ENCODE measurements at places on chromosomes 4 and X.

DNA sequence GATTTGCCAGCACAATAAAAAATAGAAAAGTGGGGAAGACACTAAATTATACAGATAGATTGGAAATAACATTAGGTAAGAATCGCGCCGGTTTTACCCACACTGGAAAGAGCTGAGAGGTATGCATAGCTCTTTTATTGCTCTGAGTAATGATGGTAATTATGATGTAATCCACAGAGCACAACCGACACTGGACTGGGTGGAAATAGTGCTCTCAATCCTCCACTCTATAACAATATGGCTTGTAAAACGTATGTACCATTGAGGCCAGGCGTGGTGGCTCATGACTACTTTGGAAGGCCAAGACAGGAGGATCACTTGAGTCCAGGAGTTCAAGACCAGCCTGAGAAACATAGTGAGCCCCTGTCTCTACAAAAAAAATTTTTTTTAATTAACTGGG, 104.3 kb upstream of the RAPGEF2 start:
- DNase-seq = no peak

DNA sequence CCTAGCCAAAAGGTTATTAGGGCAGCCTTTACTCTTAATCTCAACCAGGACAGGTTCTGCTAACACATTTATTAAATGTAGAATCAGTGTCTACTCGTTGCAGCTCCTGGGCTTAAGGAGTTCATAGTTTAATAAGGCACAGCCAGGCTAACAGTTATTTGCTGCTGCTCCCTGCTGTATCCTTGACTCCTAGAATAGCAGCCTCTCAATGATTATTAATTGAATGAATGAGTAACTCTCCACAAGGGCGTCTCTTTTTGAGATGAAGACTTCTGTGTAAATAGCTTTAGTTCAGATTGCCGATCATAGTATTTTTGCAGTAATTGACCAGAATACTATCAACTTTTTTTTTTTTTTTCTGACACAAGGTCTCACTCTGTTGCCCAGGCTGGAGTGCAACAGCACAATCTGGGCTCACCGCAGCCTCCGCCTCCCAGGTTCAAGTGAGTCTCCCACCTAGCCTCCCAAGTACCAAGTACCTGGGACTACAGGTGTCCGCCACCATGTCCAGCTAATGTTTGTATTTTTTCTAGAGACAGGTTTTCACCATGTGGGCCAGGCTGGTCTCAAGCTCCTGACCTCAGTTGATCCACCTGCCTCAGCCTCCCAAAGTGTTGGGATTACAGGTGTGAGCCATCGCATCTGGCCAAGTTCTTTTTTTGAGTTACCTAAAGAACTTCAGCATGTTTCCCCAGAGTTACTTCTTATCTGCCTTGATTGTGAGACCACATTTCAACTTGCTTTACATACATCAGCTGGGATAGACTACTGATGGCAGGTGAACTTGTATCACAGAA, 2.9 kb downstream of the UGDH start:
- DNase-seq = no peak

GRCh38 chr4:64882311-64883086, 473.2 kb upstream of the TECRL start:
- DNase-seq = peak; percentile 8

DNA sequence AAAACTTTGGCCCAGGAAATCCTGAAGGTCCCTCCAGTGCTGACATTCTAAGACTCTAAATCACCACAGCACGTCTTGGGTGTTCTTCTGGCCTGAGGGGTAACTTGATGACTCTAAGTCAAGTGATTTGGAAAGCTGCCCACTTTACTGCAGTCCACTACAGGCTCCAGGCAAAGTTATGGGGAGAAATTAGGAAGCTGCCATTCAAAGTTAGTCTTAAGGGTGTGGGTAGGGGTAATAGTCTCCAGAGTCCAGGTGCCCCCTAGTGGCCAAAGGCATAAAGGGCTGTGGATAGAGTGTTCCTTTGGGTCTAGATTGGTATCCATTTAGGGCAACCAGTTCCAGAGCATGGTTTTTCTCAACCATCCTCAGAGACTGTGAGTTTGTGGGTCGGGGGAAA, 38.7 kb upstream of the SLC16A2 start:
- peak; percentile 23 for DNase-seq

DNA sequence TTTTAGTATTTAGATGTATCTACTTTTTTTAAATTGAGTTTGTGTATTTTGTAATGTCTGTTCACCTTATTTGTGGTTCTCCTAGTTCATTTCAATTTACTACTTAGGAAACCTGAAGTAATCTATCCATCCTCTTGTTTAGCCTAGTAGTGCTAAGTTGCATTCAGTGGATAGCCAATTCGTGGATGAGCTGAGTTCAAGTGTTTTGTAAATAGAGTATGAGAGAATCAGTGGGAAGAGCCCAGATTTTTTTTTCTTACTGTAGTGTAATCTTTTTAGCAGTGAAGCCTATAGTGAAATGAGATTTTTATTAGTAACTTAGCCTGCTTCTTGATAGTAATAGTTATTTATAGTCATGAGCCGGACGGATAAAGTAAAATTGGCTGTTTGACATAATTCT, 21.7 kb downstream of the STAG2 start:
- no peak for DNase-seq

- DNase-seq = no peak
These were observed 616.9 kb downstream of the FSTL5 start for GRCh38 chr4:161546902-161547301.

- no peak for DNase-seq
These were observed 221.1 kb upstream of the DIPK2B start for GRCh38 chrX:45421806-45422205.

- no peak for DNase-seq
These were observed 6.2 kb downstream of the GK start for GRCh38 chrX:30659421-30659820.

DNA sequence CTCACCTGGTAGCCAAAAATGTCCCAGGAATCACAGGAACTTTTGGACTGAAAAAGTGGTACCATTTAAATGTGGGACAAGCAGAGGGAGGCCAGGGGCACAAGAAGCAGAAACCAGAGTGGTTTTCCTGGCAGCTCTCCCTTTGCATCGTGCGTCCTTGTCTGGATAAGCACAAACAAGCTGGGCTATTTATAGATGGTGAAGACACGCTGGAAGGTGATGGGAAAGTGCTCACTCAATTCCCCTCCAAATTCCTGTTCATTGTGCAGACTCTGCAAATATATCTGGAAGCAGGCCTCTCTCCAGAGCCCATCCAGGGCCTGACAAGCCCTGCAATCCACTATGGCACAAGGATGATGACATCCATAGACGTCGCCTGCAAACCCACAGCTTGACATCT, 63.6 kb upstream of the MAP3K15 start:
- DNase-seq = no peak

DNA sequence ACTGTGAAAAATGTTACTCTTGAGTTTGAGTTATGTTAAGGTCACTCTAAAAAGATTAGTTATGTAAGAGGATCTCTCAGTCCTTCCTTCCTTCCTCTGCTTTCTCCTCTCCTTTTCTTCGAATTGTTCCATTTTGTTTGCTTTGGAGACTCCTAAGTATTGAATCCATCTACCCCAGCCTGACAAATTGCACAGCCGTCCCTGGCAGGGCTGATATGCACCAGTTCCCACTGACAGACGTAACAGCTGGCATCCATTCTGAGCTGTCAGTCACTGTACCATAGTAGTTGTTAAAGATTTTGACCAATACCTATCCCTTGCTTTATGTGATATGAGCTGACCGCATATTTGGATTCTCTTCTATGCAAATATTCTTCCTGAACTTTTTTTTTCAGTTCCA, 210.7 kb upstream of the IGFBP7 start:
- DNase-seq = no peak

DNA sequence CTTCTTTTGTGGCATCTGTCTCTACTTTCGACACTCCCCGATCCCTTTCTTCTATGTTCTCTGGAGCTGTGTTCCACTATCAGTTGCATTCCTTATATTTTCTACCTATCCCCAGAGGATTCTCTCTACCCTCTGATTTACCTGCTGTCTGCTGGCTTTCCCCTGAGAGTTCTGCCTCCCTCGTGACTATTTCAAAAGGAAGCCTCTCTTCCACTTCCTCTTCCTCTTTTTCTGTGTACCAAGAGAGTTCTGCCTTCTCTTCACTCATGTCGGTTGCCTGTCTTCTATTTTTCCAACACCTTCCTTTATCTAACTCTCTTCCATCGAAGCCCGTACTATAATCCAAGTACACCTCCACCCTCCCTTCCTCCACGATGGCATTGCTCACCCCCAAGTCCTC, 631.7 kb downstream of the SMARCA1 start:
- no peak for DNase-seq

DNA sequence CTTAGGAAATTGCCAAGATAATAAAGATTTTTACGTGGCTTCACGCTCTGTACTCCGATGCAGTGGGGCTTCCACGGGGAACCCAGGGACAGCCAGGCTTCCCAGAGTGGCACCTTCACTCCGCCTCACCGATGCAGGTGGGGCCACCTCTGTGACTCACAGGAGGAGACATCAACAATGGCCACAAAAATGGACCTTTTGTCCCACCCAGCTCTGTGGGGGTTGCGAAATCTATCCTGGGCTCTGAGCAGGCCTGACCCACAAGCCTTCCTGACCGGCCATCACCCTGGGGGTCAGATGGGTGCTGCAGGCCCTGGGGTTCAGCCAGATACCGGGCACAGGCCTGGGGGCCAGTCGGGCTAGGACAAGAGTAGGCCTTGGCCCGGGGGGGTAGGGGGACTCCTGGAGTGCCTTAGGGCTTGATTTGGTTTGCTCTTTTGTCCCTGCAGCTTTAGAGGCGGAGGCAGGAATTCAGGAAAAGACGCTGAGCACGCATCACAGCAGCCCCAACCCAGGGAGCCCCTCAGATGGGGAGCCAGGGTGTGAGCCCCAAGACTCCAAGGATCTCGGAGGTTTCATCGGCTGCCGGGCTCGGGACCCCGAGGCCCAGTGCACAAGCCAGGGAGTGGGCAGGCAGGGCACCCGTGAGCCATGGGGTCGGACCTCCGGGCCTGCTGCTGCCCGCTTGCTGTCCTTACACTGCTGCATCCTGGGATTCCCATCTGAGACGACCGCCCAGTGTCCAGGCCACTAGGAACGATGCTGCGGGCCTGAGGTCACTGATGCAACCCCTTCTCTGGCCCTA, 136.5 kb upstream of the NKX1-1 start:
- no peak for DNase-seq

GRCh38 chr4:153676486-153676885, 7.6 kb upstream of the TLR2 start:
- DNase-seq = no peak

DNA sequence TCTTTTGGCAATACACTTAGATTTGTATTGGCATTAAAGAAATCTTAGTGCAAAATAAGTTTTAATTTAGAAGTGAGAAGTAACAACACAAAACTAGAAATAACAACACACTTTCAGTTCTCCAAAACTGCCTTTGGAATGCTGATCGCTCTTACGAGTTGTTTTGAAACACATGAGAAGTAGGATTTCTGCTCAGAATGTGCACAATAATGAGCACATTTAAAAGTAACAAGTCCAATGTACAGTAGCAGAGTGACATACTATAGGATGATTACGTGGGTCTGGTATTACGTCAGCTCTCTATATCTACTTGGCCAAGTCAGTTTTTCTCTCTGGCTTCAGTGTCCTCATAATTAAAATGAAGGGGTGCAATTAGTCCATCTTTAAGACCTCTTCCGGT, 164.8 kb downstream of the CHM start:
- DNase-seq = no peak

- DNase-seq = no peak
These were observed 133.2 kb downstream of the SHROOM3 start for GRCh38 chr4:76568262-76568661.

GRCh38 chr4:106985830-106986229, 50.3 kb downstream of the DKK2 start:
- DNase-seq = no peak

GRCh38 chrX:150544222-150544787, 24.1 kb upstream of the MTM1 start:
- peak; percentile 4 for DNase-seq

GRCh38 chr4:73098016-73098415, 28.5 kb upstream of the COX18 start:
- DNase-seq = no peak

GRCh38 chr4:128517739-128518510, 230.3 kb upstream of the PGRMC2 start:
- DNase-seq = peak; percentile 16

DNA sequence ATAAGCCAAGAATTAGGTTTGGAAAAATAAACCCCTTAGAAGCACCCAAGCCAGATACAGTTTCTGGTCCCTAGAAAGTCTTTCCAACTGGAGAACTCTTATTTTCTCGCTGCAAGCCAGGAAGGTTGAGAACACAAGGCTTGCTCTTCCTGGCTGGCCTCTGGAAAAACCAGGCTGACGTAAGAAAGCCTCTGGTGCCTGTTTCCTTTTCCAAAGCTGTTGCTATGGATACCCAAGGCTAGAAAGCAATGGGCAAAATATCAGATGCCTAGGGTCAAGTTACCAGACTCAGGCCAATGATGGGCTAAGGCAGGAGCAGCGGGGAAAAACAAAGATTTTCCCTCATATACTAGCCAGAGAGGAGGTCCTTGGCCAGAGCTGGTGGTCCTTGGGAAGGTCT, 281.6 kb downstream of the KLHL13 start:
- no peak for DNase-seq

DNA sequence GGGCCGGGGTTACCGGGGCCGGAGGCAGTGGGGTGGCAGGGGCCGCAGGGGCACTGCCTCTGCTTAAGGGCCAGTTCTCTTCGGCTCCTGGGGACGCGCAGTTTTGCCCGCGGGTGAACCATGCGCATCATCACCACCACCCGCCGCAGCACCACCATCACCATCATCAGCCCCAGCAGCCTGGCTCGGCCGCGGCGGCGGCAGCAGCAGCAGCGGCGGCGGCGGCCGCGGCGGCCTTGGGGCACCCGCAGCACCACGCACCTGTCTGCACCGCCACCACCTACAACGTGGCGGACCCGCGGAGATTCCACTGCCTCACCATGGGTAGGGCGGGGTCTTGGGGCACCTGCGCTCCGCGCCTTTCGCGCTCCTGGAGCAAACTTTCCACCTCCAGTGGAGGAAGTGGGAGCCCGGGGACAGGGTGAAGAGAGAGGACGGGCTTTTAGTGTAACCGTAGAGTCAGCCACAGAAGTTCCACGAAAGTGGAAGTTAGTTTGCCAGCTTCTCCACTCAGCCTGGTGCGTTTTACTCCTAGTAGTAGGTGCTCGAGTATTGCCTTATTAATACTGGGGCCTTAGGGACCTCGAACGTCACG, 729 bp downstream of the GSX2 start:
- DNase-seq = no peak

- no peak for DNase-seq
These were observed 331.0 kb downstream of the PCDH7 start for GRCh38 chr4:31051151-31051550.
